ENCODE measurements at places on chromosomes 2 and 18.

- peak; percentile 70 for DNase-seq
Measured at GRCh38 chr2:114400890-114401289, 41.6 kb upstream of the DPP10 start.

GRCh38 chr2:16124881-16125613 lies 184.7 kb downstream of the MYCN start:
- no peak for DNase-seq

DNA sequence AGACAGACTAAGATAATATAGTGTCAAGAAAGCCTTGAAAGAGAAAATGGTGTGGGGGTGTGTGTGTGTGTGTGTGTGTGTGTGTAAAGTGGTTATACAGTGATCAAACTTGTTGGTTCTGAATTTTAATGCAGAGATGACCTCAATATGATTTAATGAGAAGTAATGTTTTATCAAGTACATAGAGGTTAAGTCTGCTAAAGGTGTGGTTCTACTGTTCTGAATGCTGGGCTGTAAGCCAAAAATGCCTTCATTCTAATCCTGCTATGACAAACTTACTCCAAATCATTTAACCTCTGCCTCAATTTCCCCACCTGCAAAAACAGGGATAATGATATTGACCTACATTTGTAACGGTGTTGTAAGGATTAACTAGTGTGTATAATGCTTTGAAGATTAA lies 87.9 kb downstream of the WDPCP start:
- no peak for DNase-seq

DNA sequence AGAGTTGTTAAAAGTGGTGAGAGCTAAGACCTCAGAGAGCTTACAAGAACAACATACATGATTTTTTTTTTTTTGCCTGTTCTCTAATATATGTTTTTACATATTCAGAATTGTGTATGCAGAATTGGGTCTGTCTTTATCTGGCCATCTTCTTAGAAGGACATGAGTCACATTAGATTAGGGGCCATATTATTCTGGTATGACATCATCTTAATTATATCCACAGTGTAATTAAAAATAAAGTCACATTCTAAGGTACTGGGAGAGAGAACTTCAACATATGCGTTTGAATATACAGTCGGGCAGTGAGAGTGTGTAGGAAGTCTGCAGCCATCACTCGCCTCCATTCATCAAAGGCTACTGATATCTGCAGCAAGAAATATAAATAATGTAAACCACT lies 88.3 kb downstream of the DSC3 start:
- no peak for DNase-seq

Measured in Kasumi-1 (cell line).